ENCODE measurements at places on chromosomes 12 and 14.

- no peak for DNase-seq
Observed at GRCh38 chr12:95393191-95393790, 80.7 kb upstream of the METAP2 start.

DNA sequence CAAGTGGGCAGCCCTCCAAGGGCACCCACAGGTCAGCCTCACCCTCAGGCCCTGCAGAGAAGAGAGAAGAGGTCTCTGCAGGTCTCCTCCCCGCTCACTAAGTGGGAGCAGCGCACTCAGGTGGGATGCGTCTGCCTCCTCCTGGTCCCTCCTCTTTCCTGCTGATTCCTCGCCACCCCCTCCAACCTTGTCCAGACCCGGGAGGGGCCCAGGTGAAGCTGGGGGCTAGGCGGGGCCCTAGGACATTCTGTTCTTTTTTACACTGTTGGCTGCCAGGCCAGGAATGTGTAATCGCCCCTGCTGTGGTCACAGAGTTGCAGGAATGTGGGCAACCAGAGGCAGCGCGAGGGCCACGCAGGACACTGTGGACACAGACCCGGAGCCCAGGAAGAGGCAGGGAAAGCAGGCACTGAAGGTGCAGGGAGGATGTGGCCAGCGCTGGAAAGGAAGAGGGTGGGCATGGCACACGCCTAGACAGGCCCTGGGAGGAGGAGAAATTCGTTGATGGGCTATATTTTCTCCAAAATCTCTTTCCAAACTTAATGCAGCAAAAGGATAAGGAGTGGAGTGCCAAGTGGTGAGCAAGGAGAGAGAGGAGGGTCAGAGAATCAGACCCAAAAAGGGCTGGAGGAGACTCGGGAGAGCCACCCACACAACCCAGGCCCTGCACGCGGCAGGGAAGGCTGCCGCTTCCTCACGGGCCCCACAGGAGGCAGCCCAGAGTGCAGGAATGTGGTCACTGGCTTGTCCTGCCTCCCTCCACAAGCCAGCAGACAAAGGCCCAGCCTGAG lies 911 bp upstream of the SCNN1A start:
- no peak for DNase-seq

GRCh38 chr12:10457760-10458159 lies 4.6 kb upstream of the KLRC1 start:
- DNase-seq, result no peak

- DNase-seq, result no peak
Observed at GRCh38 chr12:77766224-77766623, 64.5 kb upstream of the NAV3 start.

GRCh38 chr12:110102255-110102654 lies 21.9 kb upstream of the IFT81 start:
- DNase-seq, result no peak

- no peak for DNase-seq
Observed at GRCh38 chr12:56164345-56164729, 6.2 kb downstream of the MYL6 start.

- no peak for DNase-seq
Observed at GRCh38 chr14:34262127-34262910, 199.7 kb downstream of the SPTSSA start.

DNA sequence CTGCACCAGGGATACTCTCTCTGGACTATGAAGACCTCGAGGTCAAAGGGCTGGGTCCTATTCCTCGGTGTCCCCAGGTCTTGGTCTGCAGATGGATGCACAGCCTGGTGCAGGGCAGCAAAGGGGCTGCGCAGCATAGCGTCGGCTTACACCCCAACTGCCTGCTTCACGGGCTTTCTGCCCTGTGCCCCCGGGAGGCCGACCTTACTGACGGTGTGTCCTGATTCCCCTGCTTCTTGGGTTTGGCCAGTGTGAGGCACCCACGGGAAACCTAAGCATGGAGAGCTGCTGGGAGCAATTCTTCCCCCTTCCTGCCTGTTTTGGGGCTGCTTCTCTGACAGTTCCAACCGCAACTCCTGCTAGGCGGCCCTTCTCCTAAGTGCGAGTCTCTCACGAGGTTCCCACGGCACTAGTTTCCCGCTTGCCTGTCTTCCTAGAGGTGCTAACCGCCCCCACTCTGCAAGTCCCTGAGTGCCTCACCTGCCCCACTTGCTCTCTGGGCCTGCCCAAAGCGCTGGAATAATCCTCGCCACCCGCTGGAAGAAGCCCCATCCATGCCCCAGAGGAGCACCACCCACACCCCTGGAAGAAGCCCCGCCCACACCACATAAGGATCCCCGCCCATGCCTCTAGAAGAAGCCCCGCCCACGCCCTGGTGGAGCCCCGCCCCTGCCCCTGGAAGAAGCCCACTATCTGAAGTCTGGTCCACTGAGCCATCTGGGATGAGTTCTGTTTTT lies 54.0 kb downstream of the PRIMA1 start:
- DNase-seq, result no peak

- no peak for DNase-seq
Observed at GRCh38 chr12:96812153-96812552, 94.9 kb upstream of the NEDD1 start.

Data from NCI-H1436 treated with DMSO at 0.1 percent for 48 hours (cell line).